Epithelial cell of proximal tubule (primary cell): ENCODE measurements at places on chromosomes 3 and 15.

DNA sequence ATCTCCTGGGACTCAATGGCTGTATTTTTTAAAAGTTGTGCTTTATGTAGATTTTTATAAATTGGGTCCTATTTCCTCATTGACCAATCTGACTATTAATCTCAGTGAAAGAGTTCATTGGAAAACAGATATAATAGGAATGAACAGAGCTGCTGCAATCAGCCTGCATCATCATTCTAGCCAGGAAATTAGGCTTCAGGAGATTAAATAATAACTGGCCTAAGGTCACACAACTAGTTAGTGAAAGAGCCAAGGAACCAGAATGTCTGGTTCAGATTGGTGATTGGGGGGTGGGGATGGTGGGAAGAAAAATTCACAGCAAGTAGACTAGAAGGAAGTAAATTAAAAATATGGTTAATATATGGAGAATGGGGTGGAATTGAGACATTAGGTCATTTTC lies 180.9 kb upstream of the ROPN1 start:
- DNase-seq: no peak

DNA sequence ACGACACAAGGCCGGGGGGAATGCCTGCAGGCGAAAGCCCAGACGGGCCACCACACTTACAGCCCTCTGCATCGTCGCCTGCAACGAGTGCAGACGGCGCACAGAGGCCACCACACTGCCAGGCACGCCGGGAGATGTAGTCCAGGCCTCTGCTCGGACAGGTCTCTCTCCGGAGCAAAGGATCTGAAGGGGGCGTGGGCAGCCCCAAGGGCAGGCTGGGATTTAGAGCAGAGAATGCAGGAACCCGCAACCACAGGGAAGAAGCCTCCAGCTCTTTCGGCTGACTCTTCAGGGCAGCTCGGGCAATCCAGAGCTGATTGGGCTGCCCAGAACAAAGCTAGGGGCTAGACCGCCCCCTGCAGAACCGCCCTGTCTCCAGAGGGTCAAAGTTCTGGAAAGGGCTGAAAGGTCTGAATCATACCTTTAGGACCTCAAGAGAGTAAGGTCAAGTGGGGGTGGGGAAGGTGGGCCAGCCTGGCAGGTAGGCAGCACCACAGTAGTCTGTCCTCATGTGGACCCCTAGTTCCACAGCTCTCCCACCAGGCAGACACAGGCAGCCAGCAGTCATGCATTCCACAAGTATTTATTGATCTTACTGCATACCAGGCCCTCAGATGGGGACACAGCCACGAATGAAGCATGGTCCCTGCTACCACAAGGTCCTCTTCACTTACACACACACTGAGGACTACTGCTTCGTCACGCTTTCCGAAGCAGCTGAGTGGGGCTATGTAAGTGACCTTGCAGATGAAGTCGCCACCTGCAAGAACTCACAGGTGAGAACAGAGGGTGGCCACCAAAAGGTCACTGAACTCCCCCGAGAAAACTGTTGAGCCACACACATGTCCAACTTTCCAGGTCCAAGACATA lies at the start of gene AMT:
Gene AMT (minus strand): TSS at position 95 of the 870 bp plus-strand sequence. CDS start 23 bp downstream, at position 72.
- no peak for DNase-seq

DNA sequence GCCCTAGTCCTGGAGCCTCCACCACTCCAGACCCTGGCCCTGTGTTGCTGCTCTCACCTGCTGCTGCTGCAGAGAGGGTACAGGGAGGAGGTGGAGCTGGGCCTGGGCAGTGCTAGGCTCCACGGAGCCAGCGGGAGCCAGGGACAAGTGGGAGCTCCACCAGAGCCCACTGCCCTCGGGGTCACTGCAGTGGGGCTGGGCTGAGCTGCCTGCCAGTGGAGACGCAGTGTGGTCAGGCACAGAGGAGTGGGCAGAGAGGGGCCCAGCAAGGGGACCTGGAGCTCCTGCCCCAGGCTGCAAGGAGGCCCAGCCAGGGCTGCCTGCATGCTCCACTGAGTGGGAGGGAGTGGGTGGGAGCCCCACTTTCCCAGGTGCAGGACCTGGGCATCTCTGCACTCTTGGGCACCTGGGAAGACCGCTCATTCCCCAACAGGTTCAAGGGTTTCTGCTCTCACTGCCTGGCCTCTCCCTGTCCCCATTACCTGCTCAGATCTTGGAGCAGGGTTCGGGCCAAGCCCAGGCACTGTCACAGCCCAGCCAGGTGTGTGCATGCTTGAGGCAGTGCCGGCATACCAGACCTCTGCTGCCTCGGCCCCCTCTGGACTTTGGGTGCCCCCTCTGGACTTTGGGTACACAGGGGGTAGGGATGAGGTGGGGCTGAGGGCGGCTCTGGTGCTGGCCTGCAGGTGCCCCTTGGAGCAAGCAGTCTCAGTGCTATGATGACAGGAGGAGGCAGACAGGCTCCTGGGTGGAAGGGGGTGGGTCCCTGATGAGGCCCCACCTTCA lies 308.0 kb downstream of the DOCK3 start:
- no peak for DNase-seq

- no peak for DNase-seq
Measured at GRCh38 chr3:103690536-103690935, 1255.7 kb downstream of the ZPLD1 start.

DNA sequence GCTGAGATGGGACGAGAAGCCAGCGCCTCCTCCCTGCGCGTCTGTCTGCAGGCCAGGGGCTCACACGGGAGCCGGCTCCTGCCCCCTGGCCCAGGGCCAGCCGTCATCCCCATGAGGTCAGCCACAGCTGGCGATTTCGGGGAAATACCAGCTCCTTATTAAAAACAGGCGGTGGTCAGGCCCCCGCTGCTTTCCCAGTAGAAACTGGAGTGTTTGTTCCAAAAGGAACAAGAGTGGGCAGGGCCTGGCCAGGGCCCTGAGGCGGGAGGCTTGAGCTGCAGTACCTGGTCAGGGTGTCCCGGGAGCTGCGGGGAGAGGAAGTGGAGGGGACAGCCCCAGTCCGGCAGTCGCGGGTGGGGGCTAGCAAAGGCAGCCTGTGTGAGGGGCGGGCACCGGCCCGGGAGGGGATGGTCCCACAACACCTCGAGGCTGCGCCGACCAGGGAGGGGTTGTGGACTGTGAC lies 17.8 kb downstream of the MYL3 start:
- no peak for DNase-seq

GRCh38 chr15:63947228-63947627 lies 99.1 kb downstream of the DAPK2 start:
- no peak for DNase-seq

- no peak for DNase-seq
Measured at GRCh38 chr3:128372281-128372680, 94.4 kb downstream of the DNAJB8 start.

GRCh38 chr3:140708815-140709214 lies 31.0 kb downstream of the TRIM42 start:
- no peak for DNase-seq

DNA sequence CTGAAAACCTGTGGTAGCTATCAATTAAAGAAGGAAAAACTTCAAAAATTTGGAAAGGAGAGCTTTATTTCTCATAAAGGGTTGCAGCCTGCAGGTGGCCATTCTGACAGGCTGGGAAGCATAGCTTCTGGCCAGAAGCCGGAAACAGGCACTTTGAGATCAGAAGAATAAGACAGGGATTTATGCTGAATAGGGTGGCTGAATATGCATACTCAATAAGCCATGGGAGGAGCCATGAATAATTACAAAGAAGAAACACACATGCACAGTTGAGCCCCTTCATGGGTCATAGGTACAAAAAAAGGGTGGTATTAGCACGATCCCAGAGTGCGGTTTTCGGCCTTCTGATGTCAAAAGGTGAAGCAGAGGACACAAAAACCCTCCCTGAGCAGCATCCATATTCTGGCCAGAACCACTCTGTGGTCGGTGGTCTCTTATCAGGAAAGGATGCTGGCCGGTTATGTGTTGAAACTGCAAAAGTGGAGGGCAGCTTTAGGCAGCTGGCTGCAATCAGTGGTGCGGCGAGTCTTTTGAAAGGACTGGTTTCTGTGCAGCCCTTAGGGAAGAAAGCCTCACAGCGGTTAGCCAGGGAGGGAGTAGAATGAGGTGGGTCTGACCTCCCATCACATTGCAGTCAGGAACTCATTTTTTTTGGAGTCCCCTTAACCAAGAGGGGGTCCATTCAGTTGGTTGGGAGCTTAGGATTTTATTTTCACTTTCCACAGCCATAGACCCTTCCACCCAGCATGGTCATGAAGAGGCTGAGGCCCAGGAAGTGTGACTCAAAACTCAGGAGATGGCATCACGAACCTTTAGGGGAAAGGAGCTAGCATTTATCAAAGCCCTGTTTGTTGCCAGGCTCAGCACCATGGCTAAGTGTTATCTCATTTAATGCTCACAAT lies 34.7 kb upstream of the CCDC174 start:
- no peak for DNase-seq

DNA sequence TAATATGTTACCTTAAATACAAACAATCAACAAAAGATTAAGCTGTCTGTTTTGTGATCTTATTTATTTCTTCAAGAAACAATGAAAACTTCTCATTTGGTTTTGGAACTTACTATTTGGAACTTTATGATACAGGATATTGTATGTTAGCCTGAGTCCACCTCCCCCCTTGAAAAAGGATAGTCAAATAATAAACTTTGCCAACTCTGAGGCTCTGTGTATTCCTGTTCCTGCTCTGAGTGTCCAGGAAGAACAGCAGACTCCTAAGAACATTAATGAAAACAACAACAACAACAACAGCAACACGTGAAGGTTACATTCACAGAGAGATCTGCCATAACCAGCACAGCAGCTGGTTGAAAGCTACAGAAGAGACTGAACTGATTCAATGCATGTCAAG lies 108.1 kb upstream of the AADACL2 start:
- no peak for DNase-seq

DNA sequence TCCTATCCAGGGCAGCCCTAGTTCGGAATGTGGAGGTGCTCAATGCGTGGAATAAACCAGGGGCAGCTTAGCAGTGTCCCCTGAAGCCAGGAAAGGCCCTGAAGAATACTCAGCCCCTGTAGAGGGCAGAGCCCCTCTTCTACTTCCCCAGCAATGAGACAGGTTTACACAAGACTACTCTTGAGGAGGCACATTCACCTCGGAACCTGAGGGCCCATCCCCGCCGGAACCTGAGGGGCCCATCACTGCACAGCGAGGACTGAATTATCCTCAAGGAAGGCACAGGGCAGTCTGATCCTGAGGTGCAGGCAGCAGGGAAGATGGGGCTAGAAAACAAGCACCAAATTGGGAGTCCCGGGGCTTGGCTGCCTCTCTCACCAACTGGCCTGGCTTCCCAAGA lies 22.2 kb downstream of the CCDC13 start:
- DNase-seq: no peak
